ENCODE measurements at places on chromosomes 12 and 14.

GRCh38 chr14:95452176-95452892 is 64.1 kb downstream of the SYNE3 start:
- no peak for DNase-seq

DNA sequence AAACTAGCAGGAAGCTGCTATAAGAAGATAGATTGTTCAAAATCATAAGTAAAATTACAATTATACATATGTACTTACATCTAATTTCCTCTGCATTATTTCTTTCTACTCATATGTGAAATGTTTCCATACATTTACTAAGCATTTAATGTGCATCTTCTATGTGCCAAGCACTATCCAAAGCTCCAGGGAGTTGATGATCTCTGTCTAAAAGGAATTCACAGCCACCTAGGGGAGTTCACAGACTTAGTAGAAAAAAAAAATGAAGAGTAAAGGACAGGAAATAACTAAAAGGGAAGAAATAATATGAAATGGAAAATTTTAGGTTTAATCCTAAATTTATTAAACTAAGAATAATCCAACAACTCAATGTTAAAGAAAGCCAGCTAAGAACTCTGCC is 91.7 kb downstream of the EFCAB11 start:
- DNase-seq, result no peak

DNA sequence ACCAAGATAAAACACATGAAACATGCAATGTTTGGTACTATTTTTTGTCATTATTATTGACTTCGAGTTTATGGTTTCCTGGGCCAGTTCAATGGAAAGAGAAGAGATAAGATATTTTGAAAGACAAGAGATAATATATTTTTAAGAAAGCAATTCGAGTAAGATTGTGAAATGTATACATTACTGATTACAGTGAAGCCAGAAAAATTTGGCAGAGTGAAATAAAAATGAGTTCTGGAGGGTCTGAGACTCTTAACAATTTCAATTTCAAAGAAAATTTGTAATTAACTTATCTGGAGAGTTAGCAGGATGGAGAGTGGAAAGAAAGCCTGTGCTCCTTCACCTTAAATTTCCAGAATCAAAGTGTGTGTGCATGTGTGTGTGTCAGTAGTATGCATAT is 17.3 kb downstream of the CCER1 start:
- no peak for DNase-seq

DNA sequence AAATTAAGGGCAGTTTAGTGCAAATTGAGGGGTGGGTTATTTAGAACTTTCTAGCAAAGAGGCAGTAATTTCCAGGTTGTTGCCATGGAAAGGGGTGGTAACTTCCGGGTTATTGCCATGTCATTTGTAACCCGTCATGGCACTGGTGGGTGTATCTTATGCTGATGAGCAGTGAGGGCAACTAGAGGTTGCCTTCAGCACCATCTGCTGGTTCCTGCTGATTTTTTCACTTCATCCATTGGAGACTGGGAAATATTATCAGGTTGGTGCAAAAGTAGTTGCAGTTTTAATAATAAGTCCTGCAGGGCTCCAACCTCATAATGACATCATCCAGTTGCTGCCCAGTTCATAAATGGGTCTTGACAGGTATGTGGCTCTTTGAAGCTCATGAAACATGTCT is 24.4 kb upstream of the SERPINA4 start:
- DNase-seq, result no peak

DNA sequence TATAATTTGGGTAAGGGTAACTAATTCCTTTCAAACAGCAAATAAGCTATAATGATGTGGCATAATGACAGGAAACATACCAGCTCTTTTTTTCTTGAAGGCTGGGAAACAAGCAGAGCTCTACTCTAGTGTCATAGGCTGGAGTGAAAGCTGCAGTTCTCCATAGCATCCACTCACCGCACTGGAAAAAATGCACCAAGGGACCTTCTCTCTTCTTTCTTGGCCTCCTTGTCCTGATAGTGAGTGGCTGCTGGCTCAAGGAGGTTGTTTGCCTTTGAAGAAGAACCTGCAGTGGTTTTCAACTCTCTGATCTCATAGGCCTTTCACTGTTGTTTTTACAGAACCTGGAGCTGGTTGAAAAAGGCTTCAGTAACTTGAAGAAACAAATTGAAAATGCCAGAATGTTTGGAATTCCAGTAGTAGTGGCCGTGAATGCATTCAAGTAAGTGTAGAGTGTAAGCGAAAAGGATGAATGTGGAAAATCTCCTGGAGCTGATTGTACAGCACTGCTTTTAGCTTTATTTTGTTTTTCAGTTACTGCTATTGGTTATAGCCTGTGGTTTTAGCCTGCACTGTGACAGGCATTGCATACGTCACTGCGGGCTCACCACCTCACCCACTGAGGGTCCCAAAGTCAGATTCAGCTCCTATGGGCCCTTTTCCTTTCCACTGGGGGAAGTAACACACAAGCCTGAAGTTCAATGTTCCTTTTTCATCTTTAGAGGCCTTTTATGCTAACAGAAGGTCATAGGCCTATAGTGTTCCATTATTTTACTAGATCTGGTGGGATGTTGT is 17.2 kb upstream of the AKAP5 start:
- no peak for DNase-seq

DNA sequence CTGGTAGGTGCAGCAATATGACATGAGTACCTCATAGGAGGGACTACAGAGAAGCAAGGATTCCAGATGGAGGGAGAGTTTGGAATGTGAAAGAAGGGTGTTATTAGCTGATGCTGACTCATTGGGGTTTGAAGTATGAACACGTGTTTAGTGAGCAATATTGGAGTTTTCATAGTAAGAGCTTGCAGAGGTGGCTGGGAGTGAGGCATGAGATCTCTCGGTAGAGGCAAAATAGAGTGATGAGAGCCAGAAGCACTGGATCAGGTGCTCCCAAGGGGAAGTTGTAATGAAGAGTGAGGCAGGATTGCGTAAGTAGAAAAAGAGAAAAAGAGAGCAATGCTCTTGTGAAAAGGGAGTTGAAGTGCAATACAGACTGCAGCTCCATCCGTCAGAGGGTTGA is 42.1 kb downstream of the MGST1 start:
- DNase-seq, result peak; percentile 18

- DNase-seq, result no peak
Measured at GRCh38 chr12:45745861-45746277, 16.4 kb downstream of the ARID2 start.
